Type B pancreatic cell (in vitro differentiated cells): ENCODE measurements at places on chromosomes 12 and 14.

DNA sequence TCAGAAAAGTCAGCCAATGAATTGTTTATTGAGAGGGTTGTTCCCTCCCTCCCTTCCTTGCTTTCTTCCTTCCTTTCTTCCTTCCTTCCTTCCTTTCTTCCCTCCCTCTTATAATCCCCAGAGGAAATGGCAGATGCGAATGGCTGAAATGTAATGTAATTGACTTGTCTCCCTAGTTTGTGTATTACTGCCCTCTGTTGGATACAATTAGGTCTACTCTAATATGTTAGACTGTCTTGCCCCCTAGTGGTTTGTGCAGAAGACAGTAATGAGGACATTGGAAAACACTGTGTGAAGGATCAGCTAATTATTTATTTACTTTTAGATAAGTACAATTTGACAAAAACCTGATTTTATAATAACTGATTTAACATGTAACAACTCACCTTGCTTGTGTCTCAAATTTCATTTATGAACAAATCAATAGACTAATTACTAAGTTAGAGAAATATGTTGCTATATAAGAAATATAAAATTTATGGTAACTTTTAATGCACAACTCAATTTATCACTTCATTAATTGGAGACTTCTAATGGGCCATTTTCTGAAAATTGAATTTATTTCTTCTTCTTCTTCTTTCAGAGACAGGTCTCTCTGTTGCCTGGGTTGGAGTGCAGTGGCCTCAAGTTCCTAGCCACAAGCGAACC lies 229.8 kb upstream of the LRIG3 start:
- H3K27me3 ChIP-seq, result no peaks in the 10 kb centered on the region
- no peak overlapping the region for H3K27ac ChIP-seq
- H3K36me3 ChIP-seq, result no peaks in the 10 kb centered on the region
- DNase-seq, result no peak
- H3K4me1 ChIP-seq, result peaks cover 4% of the 10 kb centered on the region

- no peak overlapping the region for H3K4me3 ChIP-seq
- no peaks in the 10 kb centered on the region for H3K36me3 ChIP-seq
- H3K4me1 ChIP-seq, result no peaks in the 10 kb centered on the region
- no peaks in the 10 kb centered on the region for H3K27me3 ChIP-seq
Measured at GRCh38 chr14:53840444-53840843, 116.2 kb downstream of the BMP4 start.

- H3K27me3 ChIP-seq, result peaks cover 6% of the 10 kb centered on the region
- no peak for DNase-seq
- no peak overlapping the region for H3K4me3 ChIP-seq
Measured at GRCh38 chr14:92538412-92538985, 24.9 kb downstream of the RIN3 start.

DNA sequence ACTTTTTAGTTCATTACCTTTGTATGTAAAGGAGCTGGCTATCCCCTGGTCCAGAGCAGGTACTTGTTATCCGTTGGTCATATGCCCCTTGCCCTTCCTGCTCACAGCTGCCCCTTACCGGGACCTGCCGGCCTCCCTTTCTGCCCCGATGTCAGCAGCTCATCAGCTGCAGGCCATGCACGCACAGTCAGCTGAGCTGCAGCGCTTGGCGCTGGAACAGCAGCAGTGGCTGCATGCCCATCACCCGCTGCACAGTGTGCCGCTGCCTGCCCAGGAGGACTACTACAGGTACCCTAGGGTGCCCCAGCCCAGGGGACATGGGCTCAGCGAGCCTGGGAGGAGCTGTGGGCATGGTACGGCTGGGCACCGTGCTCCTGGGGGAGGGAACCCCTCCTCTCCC lies 2.3 kb upstream of the RNU7-1 start:
- DNase-seq, result no peak
- peaks cover 18% of the 10 kb centered on the region for H3K4me1 ChIP-seq
- H3K36me3 ChIP-seq, result peaks cover 25% of the 10 kb centered on the region
- peak overlapping the region; percentile 76 for H3K27ac ChIP-seq
- peak overlapping the region; percentile 26 for H3K4me3 ChIP-seq

GRCh38 chr12:131137009-131137835 lies 183.5 kb downstream of the ADGRD1 start:
- H3K4me3 ChIP-seq, result no peak overlapping the region
- no peak overlapping the region for H3K27ac ChIP-seq
- peaks cover 16% of the 10 kb centered on the region for H3K27me3 ChIP-seq
- H3K4me1 ChIP-seq, result peaks cover 14% of the 10 kb centered on the region

DNA sequence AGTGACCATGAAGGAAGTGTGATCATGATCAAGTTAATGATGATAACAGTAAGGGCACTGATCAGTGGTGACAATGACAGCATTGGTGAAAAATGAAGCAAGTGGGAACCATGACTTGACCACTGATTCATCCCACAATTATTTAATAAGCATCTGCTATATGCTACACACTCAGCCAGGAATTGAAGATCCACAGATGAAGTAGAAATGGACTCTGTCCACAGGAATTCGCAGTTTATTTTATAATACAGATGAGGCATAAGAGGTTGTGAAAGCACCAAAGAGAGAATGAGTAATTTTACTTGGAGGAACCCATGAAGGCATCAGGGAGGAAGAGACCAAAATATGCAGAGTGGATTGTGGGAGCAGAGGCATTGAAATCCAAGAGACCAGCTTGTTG lies 33.8 kb upstream of the SMUG1 start:
- peaks cover 17% of the 10 kb centered on the region for H3K27me3 ChIP-seq
- H3K27ac ChIP-seq, result no peak overlapping the region
- H3K4me3 ChIP-seq, result no peak overlapping the region
- no peak for DNase-seq

DNA sequence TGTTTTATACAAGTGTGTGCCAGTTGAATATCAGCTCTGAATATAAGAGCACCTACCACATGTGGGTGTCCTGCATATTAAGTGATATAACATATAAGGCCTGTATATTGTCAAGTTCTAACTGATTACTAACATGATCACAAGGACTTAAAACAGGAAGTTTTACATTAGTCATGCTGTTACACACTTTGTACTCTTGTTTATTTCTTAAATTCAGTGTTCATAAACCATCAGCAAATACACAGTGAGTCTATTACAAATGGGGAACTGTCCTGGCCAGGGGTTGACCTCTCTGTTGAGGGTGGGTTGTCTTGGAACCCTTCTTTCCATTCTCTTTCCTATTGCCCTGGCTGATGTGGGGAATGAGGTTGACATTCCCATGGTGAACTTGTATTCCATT lies 19.1 kb downstream of the HELB start:
- H3K27me3 ChIP-seq, result no peaks in the 10 kb centered on the region
- no peak for DNase-seq
- no peak overlapping the region for H3K27ac ChIP-seq
- H3K36me3 ChIP-seq, result peaks cover 3% of the 10 kb centered on the region
- peaks cover 4% of the 10 kb centered on the region for H3K4me1 ChIP-seq

DNA sequence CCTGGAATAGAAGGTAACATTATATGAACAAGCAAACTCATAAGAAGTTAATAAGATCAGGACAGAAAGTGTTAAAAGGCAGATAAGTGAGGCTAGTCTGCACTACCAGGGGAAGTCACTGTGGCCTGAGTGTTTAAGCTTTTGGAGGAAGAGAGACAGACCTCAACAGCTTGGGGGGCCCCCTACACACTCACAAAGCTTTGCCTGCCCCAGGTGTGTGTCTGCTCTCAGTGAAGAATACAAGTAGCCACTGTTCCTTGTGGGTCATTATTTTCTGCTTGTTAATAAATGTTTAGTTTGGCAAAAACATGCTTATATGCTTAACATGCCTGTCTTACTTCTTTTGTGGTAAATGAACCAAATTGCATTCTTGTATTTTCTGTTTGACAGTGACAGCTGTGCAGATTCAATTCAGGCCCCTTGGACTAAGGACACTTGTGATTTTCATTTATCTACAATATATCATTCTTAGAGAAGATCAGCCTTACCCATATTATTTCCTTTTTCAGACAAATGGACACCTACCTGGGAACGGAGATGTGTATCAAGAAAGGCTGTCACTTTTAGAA lies 50.7 kb upstream of the C12orf71 start:
- H3K27me3 ChIP-seq, result peaks cover 6% of the 10 kb centered on the region
- no peaks in the 10 kb centered on the region for H3K4me1 ChIP-seq
- H3K36me3 ChIP-seq, result peaks cover 12% of the 10 kb centered on the region
- DNase-seq, result no peak
- no peak overlapping the region for H3K4me3 ChIP-seq

GRCh38 chr12:91819132-91819447 lies 326.6 kb downstream of the BTG1 start:
- peak overlapping the region; percentile 46 for H3K27ac ChIP-seq
- H3K36me3 ChIP-seq, result no peaks in the 10 kb centered on the region
- peak overlapping the region; percentile 9 for H3K4me3 ChIP-seq
- H3K4me1 ChIP-seq, result peaks cover 19% of the 10 kb centered on the region

DNA sequence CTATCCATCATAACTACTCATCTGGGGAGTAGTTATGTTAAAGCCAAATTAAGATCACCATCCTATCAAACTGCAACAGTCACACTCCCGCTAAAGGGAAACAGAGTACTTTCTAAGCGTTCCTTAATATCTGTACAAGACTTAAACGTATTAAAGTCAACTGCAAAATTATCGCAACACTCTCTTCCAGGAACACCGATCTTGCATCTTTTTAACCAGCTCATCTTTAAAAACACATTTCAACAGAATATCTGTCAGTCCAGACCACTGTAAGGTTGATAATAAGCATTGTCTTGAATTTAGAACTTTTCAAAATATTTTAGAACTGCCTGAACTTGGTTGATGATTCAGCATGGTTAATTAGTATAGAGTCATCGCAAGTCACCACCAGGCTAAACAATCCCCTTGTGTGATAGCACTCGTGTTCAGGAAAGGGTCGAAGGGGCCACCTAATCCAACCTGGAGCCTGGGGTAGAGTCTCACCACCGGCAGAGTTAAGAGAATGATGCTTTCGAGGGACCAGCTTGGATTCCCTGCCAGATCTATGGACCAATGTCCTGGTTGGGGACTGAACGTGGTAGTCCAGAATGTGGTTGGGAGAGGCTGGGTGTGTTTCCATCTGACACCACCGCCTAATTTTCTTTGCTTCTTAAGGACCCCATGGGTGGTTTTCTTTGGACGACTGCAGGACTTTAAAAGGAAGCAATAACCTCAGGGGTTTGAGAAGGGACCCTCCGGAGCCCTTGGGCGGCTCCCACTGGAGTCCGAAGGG lies 890 bp downstream of the SPTLC2 start:
- H3K36me3 ChIP-seq, result peaks cover 8% of the 10 kb centered on the region
- peak overlapping the region; percentile 76 for H3K27ac ChIP-seq
- no peak for DNase-seq
- H3K4me3 ChIP-seq, result peak overlapping the region; percentile 92
- H3K27me3 ChIP-seq, result peaks cover 4% of the 10 kb centered on the region
- peaks cover 22% of the 10 kb centered on the region for H3K4me1 ChIP-seq
